GM19239 (cell line): ENCODE measurements at places on chromosomes 12 and 14.

- no peak for DNase-seq
Observed at GRCh38 chr14:92493024-92493423, 20.6 kb upstream of the RIN3 start.

GRCh38 chr14:36035675-36036074 is 140.8 kb downstream of the PTCSC3 start:
- DNase-seq: no peak

DNA sequence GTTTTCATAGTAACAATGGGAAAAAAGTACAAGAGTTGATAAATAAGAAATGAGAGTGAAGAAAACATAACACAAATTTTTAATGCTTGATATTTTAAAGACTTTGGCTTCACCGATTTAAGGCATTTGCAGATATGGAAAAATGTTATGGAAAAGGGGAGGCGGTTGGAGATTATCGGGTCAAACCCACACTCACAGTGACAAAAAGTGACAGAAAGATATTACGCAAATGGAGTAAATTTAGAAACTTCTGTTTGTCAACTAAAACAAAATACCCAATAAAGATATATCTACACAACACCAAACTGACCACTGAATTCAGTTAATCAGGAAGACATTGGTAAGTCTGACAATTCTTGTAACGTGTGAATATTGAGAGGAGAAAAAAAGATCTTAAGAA is 2.5 kb downstream of the PPP1R12A start:
- no peak for DNase-seq

- no peak for DNase-seq
Observed at GRCh38 chr12:79422060-79422812, 268.5 kb downstream of the PAWR start.

DNA sequence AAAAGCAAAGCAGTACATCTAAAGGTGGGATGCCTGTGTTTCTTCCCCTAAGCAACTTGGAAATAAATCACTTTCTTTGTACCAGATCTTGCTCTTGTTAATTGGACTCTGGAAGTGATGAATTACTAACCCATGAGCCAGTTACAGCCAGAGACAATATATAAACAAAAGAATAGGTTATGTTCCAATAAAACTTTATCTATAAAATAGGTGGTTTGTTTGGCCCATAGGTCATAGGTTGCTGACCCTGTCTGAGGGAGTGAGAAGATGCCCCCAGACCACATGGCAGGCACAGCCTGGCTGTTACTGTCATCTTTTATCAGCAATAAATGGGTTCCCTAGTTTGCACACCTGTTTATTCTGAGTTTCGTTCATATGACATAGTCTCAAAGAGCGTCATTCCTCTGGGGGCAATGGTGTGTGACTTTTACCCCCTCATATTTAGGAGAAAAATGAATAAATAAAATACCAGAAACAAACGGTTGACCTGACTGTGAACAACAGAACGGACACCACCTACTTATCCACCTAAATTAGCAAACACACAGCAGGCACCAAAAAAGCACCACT is 10.7 kb downstream of the LGMN start:
- no peak for DNase-seq
